ENCODE measurements at places on chromosomes 13 and 19.
A peak's percentile ranks its signal among the peaks of the same experiment; 100 is the strongest.

DNA sequence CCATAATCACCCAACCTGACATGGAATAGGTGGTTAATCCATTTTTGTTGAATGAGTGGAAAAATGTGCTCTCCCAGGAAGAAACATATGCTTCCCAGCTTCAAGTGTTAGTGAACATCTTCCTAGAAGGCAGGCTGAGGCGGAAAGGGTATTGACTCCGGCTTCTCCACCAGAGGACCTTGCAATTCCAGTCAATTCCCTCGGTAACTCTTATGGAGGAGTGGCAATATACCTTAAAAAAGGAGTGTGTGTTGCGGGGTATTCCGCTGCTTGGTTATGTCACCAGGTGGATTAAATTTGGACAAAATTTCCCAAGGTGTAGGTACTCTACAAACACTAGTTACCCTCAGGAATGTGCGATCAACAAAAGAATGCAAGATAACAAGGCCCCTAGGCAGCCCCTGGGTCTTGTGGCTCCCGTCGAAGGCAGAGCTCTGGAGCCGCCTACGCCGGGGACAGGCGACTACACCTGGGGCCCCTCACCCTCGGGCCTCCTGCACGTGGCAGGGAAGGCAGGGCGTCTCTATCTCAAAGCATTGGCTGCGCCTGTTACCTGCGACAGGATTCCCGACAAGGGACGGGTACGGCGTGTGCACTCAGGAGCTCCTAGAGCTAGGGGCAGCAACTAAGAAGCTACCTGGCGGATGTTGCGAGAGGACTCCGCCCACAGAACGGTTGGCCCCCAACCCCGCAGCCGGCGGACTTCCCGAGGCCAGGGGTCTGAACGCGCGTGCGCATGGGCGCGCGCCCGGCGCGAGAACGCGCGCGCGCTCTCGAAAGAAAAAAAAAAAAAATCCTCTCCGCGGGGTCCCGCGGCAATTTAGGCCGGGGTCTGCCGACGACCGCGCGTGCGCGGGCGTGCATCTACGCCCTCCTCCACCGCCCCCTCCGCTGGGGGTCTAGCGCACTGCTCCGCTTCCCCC is at the start of gene WDR87:
TSS of gene WDR87 (minus strand) at position 649 of the 923 bp plus-strand sequence. CDS start 8,355 bp downstream, outside the sequence.
- peak; percentile 42 for DNase-seq

- DNase-seq = no peak
These were observed 18.7 kb upstream of the B3GNT3 start for GRCh38 chr19:17775991-17776803.

DNA sequence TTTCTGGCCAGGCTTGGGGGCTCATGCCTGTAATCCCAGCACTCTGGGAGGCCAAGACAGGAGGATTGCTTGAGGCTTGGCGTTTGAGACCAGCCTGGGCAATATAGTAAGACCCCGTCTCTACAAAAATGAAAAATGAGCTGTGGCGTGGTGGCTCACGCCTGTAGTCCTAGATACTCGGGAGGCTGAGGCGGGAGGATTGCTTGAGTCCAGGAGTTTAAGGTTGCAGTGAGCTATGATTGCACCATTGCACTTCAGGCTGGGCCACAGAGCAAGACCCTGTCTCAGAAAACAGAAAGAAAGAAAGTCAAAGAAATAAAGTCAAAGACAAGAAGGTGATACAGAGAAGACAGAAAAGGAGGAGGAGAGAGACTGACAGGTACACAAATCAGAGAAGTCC is 2.5 kb upstream of the CACNG6 start:
- DNase-seq = no peak

GRCh38 chr19:20359933-20360720 is 193.1 kb downstream of the ZNF486 start:
- DNase-seq = no peak

- DNase-seq = no peak
These were observed 6.9 kb downstream of the CHAF1A start for GRCh38 chr19:4409123-4409933.

DNA sequence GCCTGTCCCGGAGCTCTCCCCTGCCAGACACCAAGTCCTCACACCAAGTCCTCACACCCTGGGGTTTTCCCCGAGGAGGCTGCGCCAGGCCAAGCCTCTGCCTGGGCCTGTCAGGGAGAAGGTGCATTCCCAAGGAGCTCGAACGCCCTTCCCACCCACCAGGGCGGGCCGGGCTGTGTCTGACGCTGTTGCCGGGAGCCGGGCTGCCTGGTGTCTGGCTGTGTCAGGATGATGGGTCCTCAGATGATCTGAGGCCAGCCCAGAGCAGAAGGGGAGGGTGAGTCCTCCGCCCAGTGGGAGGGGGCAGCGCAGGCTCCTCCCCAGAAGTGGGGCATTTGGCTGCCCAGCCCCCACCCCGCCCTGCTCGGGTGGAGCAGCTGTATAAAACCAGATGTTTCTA is 2.3 kb upstream of the HAS1 start:
- no peak for DNase-seq

DNA sequence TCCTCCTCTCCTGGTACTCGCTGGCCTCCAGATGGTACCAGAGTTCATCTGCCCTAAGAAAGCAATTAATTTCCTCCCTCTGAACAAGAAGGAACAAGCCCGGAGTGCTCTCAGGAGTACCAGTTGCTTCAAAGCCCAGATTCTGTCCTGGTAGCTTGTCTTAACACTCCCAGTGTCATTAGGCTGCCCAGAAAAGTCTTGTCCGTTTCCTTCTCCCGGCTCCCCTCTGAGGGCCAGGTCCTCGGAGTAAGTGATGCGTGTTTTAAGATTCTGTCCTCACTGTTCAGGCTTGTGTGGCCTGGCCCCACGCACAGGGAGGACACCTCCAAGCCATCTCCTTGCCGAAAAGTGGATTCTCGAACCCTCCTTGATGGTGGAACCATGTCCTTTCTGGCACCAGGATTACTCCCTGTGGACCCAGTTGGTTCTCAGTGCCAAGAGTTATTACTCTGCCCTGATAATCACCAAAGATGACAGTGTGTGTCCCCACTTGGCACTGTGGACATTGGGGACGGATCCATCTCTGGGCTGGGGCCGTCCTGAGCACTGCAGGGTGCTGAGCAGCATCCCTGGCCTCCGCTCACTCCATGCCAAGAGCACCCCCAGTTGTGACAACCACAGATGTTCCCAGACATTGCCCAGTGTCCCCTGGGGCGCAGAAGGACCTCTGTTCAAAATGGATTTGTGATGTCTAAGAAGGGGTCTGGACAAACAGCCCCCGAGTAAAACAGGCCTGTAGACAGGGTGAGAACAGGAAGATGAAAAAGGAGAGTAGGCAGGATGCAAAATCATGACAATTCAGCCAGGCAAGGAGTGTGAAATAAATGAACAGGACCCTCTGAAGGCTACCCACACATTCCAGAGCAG is 52.4 kb downstream of the RFX2 start:
- DNase-seq = no peak

- DNase-seq = no peak
These were observed 153.7 kb downstream of the KLF5 start for GRCh38 chr13:73212482-73212881.

DNA sequence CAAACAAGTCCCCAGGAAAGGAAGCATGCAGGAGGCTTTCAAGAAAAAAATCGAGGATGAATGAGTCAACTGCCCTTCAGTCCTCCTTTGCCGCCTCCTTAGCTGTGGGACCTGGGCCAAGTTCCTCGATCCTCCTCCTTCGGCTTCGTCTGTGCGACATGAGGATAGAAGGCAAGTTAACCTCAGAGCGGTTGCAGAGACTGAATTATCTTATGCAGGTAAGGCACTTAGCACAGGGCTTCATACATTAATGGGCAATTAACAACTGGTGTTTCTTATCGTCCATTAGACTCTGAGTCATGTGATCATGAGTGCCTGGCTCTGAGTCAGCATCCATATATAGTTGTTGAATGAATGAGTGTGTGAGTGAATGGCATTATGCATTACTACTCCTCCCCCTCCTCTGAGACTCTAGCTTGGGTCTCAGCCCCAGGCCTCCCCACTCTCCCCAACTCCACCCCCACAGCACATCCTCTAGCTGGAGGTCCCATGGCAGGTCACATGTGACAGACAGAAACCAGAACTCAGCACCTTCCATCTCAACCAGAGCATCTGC is 1.6 kb upstream of the TTC9B start:
- no peak for DNase-seq

GRCh38 chr19:51676566-51677083 is 16.5 kb upstream of the SPACA6 start:
- no peak for DNase-seq

Data from T-helper 1 cell (primary cell).